ENCODE measurements at places on chromosomes 3 and 15.

DNA sequence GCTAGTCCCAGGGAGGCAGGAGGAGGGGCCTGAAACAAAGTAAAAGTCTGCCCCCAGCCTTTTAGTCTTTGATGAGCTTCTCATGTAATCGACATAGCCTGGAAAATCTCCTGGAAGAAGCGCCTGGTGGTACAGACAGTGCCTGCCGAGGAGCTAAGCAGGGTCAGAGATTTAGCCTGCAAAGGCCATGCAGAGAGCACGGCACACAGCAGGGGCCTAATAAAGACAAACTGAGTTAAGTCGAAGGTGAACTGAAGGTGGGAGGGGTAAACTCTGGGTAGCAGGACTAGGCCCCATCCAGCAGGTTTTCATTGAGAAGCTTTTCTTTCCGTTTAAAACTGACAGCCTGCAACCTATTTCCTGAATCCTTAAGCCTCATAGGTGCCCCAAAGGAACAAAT, 115.5 kb upstream of the ABHD17C start:
- DNase-seq, result no peak

DNA sequence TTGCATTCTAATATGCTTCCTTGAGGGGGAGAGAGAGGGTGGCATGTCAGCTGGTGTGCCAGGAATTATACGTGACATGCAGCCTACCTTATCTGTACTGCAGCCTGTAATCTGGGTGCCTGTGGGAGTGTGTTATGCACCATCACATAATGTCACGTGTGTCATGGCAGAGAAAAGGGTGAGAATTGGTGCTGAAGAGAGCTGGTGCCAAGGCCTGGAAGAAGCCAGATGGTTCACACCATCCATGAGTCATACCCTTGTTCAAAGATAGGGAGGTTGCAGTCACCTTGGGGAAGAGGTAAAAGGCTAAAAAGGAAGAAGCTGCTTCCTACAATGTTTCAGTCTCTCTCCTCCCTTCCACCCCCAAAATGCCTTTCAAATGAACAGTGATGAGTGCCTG, 5.3 kb downstream of the BRPF1 start:
- DNase-seq, result no peak

DNA sequence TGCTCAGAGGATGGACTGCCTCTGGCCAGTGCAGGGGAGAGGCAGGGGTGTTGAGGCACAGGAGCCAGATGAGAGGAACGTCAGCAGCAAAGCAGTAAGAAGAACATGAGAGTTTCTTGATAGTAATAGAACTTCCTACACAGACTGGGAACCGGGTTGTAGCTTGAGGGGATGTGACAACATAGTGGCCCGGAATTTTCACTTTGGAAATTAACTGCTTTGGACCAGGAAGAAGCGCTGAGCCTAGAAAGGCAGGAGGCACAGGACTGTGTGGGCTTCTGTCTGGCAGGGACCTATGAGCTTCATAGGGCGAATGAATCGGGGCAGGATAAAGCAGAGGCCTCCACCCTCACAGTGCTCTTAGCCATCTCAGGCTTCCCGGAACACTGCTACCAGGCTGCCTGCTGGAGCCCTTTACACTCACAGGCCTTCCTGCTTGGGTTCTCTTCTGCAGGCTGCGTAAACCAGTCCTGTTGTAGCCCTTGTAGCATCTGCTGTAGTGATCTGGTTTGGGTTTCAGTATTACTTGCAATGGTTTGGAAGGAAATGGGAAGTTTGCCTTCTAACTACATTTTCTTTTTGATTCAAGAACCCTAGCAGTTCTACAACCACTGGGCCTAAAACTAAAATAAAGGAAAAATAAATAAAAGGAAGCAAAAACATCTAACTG, 3.3 kb upstream of the ADPGK start:
- DNase-seq, result no peak

- no peak for DNase-seq
These were observed 63.9 kb downstream of the NFKBIZ start for GRCh38 chr3:101913168-101913567.

- DNase-seq, result no peak
These were observed 139.4 kb upstream of the SLC7A14 start for GRCh38 chr3:170725285-170725731.

DNA sequence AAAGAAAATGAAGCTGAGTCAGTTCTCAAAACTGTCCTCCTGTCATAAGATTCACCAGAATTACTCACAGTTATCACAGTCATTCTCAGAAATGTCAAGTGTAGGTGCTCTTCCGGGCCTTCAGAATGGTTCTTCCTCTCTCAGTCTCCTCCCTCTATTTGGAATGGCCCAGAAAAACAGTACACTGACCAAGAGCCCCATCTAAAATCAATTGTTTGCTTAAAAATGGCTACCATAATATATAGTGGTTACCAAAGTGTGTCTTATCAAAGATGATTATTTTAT, 99.8 kb downstream of the MECOM start:
- DNase-seq, result no peak

DNA sequence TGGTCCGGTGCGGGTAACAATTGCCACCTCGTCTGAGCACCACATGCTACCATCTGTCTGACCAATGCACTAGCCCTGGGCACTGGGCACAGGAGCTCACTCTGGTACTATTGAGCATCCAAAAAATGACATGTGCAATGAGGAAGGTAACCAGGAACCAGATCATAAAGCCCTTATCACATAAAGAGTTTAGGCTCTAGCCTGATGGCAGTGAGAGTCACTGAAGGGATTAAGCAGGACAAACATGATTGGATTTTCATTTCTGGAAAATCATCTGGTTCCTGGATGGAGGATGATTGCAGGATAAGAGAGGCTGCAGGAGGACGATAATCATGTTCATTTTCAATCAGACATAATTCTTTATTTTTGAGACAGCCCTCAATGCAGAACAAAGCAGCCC, 12.4 kb downstream of the NDUFB4 start:
- no peak for DNase-seq

GRCh38 chr3:30775040-30775439, 119.4 kb downstream of the GADL1 start:
- DNase-seq, result no peak

DNA sequence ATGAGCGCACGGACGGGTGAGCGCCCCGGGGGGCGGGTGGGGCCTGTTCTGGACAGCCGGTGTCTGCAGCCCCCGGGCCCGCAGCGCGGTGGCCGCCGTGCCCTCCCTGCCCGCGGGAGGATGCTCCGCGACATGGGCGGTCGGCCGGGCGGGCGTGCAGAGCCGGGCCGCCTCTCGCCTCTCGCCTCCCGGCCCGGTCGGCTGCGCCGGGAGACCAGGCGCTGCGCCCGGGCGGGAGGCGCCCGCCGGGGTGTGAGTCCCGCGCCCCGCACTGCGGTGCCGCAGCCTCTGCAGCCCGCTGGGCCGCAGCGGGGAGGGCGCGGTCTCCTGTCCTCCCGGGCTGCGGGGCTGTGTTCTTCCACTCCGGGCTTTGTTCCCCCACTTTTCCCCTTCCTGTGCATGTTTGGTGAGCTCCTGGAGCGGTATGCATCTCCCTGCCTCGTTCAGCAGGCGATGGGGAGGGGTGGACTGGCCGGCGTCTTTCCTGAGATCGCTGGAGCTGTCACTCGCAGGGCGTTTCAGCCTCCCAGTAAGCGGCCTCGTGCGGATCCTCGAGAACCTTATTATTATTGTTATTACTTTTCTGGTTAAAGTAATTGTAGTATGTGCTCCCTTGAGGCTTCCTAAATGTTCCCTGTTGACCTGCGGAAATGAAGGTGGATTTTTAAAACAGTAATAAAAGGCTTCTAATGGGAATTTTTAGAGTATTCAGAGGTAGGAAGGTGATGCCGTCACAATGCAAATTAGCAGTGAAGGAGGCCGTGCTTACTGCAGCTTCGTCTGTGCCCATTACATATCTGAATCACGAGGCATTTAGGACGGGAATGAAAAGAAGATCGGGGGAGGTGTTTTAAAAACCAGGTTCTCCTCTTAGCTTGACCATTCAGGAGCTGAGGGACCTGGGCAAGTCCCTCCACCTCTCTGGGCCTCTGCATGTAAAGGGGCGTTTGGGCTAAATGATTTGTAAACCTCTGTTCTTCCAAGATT, 593 bp downstream of the TMOD2 start:
- no peak for DNase-seq

DNA sequence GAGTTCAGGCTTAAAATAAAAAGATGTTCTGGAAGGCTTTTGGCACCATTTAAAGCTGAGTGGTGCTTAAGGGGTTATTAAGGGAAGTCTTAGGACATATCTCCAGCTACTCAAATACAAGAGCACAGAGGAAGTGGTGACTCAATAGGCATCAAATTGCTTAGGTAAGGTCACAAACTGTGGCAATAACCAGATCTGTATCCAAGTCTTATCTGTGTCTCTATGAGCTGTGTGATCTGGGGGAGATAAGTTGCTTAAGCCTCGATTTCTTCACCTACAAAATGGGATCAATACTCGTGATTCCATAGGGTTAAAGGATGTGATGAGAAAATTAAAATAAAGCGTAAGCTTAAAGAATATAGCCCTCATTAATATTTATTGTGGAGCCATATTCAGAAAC, 7.6 kb downstream of the HDC start:
- no peak for DNase-seq

GRCh38 chr3:29949131-29949530, 657.3 kb upstream of the TGFBR2 start:
- no peak for DNase-seq

DNA sequence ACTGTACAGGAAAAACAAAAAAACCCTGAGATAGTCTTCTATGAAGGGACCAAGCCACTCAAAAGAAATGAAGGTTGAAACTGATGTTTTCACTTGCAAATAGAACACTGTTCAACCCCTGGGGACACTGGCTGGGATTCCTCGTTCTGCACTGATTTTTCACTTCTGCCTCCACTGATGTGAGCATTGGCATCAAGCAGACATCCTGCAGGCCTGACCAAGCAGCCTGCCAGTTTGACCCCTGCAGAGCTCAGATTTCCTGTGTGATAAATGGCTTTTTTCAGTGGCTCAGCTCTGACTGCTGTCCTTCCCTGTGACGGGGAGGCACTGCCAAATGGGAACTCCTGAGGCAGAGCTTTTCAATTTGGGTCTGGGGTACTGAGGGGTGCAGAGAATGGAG, 50.0 kb downstream of the RASGRP1 start:
- DNase-seq, result no peak

- DNase-seq, result no peak
These were observed 8.1 kb downstream of the RAD18 start for GRCh38 chr3:8954938-8955763.

GRCh38 chr3:12926660-12927059, 85.3 kb upstream of the RPL32 start:
- no peak for DNase-seq

- no peak for DNase-seq
These were observed 328.9 kb upstream of the TBL1XR1 start for GRCh38 chr3:177525987-177526712.

DNA sequence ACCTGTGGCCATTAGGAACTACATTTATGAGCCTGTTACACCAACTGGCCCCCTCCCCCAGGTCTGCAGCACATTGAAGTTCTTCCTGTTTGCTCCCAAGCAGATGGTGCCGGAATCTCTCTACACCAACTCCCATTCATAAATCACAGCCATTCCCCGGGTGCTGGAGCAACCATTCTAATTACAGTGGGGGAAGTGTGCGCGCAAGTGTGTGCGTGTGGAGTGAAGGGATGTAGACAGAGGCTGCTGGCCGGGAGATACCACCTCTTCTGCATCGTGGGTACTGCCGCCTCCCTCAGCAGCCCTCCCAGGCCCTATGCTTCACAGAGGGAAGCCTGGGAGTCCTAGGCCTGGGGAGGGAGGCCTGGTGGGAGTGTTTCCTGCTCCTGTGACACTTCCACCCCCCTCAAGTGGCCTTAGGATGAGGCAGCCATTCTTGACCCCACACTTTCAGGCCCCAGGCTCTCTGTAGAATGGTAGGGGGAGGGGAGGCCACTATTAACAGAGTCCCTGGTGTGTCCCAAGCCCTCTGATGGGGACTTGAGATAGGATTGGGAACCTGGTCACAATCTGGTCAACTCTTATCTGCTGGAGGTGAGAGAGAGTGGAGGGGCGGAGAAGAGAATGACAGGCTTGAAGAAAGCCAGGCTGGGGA, 69.1 kb downstream of the MAGEF1 start:
- no peak for DNase-seq

GRCh38 chr15:35545316-35545823, 595 bp downstream of the DPH6 start:
- no peak for DNase-seq

- DNase-seq, result no peak
These were observed 263.8 kb downstream of the SLC9A9 start for GRCh38 chr3:143584474-143584873.

GRCh38 chr3:188881954-188882641, 289.7 kb upstream of the TPRG1 start:
- DNase-seq, result no peak

DNA sequence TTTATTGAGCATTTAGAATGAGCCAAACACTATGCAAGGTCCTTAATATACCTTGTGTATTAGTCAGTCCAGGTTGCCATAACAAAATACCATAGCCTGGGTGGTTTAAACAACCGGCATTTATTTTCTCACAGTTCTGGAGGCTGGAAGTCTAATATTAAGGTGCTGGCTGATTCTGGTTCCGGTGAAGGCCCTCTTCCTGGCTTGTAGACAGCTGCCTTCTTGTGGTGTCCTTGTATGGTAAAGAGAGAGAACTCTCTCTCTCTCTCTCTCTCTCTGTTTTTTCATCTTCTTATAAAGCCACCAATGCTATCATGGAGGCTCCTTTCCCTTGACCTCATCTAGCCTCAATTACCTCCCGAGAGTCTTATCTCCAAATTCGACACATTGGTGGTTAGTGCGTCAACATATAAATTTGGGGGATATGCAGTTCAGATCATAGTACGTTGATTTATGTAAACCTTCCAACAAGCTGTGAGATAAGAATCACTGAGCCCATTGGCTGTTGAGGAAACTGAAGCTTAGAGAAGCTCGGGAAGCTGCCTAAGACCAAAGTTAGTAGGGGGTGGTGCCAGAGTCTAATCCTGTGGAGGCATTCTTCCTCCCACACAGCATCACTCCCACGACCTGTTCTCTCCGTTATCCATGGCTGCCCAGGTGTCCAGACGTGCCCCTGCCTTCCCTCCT, 298.0 kb upstream of the PROK2 start:
- no peak for DNase-seq

- no peak for DNase-seq
These were observed 69.4 kb downstream of the AAGAB start for GRCh38 chr15:67185051-67185450.

GRCh38 chr3:113252553-113252952, 41.2 kb downstream of the BOC start:
- DNase-seq, result no peak

- no peak for DNase-seq
These were observed 18.6 kb upstream of the TLE3 start for GRCh38 chr15:70116317-70116716.

DNA sequence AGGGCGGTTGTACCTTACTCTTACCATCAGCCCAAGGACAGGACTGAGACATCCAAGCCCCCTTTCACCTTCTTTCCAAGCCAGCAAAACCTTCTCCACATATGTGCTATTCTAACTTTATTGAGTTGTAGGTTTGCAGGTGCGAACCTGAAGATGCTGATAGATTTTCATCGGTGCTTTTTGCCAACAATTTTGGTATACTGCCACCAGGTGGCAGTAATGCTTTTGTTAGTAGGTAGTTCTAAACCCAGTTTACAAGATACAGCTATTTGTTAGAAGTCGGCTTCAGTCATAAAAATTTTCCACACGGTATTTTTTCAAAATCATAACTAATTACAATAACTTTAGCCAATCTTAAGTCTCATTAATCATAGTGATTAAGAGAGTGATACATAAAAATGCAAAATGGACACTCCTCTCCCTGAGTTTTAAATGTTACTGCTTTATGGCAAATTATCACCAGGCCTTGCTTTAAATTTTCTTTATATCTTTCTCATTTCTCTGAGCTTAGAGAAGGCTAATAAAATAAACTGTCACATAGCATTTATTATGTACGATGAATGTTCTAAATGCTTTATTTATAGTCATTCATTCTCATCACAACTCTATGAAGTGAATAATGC, 636 bp downstream of the TBC1D21 start:
- DNase-seq, result no peak

GRCh38 chr3:4529876-4530588, 36.9 kb downstream of the ITPR1 start:
- DNase-seq, result no peak
